Left colon (tissue), 2 donors: ENCODE measurements at places on chromosomes 1 and 21.

GRCh38 chr1:22383526-22384294, 67.9 kb upstream of the ZBTB40 start:
- no peak for DNase-seq

- no peak for DNase-seq
These were observed 52.4 kb downstream of the XCL1 start for GRCh38 chr1:168628807-168629206.

DNA sequence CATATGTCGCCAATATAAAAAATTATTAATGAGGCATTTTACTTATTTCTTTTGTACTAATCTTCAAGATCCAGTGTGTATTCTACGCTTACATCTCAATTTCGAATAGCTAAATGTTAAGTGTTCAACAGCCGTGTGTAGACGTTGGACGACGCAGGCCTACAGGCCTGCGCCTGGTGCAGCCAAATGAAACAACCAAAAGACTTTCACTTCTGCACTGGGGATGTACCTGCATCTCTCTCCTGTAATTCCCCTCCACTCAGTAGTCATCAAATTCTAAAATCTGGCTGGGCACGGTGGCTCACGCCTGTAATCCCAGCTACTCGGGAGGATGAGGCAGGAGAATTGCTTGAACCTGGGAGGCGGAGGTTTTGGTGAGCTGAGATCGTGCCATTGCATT, 76.8 kb upstream of the HNRNPU start:
- DNase-seq, result no peak

- no peak for DNase-seq
These were observed 28.7 kb upstream of the PWP2 start for GRCh38 chr21:44078411-44078981.

GRCh38 chr1:226699166-226699565, 39.9 kb downstream of the ITPKB start:
- DNase-seq, result no peak

DNA sequence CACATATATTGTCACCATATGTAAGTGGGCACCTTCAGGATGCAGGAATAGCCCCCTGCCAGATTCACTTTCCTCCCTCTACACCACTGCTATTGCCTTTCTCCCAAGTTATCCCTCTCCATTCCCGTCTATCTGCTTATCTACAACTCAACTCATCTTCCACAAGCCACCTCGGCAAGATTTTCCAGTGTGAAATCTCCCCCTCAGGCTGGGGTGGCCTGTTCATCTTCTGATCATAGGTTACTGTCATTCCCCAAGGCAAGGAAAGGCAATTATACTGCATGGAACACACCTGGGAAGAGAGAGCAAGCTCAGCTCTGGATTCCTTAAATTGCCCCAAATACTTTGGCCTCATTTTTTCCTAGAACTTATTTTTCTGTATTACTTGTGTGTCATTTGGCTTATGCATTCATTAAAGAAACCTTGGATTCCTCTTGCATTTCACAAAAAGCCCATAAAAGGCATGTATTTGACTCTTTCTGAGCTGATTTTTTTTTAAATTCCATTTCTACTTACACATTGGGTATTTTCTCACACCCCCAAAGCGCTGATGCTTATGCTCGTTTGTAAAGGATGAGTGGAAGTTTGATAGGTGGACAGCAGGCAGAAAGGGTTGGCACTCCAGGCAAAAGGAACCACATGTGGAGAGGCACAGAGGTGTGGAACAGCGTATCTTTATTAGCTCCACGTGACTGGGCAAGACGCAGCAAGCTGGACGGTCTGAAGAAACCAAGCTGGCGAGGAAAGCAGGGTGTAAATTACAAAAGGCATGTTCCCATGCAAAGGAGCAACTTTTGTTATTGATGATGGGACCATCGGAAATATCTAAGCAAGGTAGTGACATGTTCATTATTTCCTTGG, 169.7 kb upstream of the RAB4A start:
- DNase-seq, result no peak

- DNase-seq, result peak; percentile 43
These were observed 90.8 kb upstream of the ERRFI1 start for GRCh38 chr1:8116894-8117264.

- DNase-seq, result no peak
These were observed 15.6 kb downstream of the MRPL37 start for GRCh38 chr1:54215523-54215922.

DNA sequence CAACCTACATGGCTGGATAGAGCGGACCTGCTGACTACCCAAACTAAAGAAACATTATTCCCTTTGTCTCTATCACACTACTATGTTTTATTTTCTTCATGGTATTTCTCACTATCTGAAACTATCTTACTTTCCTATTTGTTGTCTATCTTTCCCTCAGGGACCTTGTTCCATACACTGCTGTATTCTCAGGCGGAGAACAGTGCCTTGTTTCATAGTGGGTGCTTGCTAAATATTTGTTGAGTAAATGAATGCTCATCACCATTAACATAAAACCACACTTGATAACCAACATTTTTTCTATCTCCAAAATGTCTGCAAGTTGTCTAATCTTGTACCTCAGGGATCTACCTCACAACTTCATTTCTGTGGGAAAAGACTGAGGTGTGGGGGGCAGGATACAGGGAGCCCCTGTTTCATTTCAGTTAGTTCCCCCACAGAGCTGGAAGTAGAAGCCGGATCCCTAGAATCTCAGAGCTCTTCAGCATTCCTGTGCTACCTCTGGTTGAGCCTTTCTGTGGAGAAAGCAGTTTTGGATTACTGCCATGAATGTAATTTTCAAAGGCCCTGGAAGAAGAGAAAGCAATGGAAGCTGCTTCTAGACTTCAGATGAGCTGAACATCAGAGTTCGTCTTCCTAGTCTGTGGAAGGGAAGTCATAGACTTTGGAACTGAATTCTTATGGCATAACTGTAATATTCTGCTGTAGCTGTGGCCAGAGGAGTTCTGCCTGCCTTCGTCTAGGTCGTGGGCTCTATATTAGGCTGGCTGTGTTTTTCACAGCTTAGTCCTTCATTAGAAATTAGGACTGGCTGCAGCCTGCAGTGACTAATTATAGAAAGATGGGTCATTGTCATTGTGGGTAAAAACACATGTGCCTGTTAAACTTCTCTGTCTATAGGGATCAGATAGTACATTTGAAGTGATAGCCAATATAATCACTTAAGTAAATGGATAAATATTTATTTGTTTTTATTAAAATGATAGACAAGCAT, 293.2 kb upstream of the SGIP1 start:
- DNase-seq, result no peak

GRCh38 chr1:79457562-79458224, 451.2 kb upstream of the ADGRL4 start:
- DNase-seq, result no peak
